ENCODE measurements at places on chromosomes 6 and 20.

DNA sequence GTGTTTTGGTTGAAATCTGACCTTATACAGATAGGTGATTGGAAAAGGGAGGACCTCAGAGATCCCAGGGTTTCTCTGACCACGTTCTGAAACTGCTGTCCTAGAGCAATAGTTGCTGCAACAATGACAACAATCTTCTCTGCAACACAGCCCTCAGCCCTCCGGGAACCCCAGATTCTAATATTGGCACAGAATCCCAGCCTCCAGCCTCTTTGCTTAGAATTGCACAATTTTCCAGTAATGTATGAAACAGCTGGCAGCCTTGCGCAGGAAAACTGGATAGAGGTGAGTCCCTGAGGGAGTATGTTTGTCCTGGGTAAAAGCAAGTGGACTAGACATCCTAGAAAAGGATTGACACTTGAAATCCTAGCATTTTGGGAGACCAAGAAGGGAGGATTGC, 30.4 kb upstream of the PNRC1 start:
- no peak for DNase-seq

GRCh38 chr6:56869346-56869745, 85.6 kb upstream of the BEND6 start:
- no peak for DNase-seq

- DNase-seq: peak; percentile 31
Measured at GRCh38 chr6:28742668-28743270, 181.0 kb downstream of the TRIM27 start.

GRCh38 chr20:44288252-44288651, 22.8 kb downstream of the FITM2 start:
- DNase-seq: no peak

- no peak for DNase-seq
Measured at GRCh38 chr20:33233129-33233774, 2.5 kb upstream of the BPIFA1 start.

DNA sequence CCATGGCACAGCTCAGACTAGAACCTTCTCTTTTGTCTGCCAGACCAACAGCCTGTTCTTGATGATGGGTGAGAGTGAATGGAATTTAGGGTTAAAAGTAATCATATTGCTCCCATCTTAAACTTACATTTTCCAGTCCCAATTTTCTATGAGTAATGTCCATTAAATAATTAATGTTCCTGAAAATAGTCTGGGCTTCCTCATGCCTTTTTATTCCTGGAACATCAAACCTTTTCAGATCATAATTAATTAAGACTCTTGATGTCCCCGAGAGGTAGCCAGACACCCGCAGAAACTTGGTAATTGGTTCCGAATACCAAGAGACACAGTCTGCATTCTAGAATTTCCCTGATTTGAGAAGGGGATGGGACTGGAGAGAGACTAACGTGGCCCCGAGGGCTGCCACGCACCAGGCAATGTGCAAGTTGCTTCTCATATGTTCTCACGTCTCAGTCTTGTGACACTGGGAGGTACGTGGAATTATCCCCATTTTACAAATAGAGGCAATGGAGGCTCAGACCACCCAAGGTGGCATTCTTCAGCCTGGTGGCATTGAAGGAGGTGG, 78.6 kb upstream of the TOX2 start:
- DNase-seq: no peak

GRCh38 chr6:13242178-13242577, 86.2 kb downstream of the TBC1D7 start:
- no peak for DNase-seq

GRCh38 chr6:45115696-45116095, 212.4 kb upstream of the RUNX2 start:
- no peak for DNase-seq

DNA sequence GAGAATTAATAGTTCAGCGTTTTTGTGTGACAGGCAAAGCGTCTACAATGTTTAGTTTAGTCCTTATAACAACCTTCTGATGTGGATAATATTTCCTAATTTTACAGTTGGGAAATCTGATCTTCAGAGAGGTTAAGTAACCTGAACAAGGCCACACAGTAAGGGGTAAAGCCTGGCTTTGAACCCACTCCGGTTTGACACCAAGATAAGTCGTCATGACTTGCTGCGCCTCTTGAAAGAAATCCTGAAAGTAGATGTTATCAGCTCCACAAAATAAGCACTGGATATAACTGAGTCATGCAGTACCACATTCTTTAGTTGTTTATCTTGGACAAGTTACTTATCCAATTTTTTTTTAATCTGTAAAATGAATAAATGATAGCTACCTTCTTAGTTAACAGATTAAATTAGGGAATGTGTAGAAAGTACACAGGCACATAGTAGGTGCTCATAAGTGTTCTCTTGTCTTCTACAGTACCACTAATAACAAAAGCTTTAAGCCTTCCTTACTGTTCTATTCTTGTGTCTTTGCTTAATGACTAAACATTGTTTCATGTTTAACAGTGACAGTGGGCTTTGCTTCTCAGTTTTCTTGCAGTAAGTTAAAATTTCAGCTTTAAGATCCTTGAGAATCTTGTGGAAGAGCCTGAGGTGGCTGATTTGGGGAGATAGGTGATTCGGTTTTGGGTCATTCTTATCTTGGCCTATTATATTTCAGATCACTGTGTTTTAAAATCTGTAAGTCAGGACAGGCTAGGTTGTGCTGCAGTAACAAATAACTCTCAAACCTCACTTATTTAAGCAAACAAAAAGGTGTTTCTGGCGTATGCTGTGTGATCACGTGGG, 2.1 kb downstream of the HIVEP1 start:
- no peak for DNase-seq

DNA sequence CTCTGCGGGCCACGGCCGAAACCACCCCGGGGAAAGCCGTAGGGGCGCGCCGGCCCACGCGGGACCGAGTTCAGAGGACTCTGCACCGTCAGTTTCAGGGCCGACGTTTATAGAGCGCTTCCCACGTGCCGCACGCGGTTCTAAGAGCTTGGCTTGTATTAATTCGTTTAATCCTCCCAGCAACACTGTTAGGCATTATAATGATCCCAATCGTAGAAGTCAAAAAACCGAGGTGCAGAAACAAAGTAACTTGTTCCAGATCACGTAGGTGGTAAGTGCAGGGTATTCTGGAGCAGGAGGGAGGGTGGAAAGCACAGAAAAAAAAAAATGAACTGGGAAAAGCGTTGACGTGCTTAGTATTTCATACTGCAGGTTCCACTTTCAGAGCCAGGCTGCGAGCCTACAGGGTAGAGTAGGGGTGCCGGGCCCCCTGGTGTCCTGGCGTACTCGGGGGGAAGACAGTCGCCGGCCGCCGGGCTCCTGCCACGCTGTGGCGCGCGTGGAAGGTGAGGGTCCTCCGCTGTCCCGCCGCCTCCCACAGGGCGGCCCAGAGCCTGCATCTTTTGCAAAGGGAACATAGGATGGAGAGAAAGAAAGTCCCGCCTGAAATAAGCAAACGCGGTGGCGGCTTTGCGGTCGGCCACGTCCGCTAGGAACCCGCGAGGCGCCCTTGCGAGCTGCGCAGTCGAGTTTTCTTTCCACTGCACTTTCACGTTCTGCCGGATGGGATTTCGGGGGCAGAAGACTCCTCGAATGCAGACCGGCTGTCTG, 10.2 kb upstream of the FOXF2 start:
- DNase-seq: no peak

DNA sequence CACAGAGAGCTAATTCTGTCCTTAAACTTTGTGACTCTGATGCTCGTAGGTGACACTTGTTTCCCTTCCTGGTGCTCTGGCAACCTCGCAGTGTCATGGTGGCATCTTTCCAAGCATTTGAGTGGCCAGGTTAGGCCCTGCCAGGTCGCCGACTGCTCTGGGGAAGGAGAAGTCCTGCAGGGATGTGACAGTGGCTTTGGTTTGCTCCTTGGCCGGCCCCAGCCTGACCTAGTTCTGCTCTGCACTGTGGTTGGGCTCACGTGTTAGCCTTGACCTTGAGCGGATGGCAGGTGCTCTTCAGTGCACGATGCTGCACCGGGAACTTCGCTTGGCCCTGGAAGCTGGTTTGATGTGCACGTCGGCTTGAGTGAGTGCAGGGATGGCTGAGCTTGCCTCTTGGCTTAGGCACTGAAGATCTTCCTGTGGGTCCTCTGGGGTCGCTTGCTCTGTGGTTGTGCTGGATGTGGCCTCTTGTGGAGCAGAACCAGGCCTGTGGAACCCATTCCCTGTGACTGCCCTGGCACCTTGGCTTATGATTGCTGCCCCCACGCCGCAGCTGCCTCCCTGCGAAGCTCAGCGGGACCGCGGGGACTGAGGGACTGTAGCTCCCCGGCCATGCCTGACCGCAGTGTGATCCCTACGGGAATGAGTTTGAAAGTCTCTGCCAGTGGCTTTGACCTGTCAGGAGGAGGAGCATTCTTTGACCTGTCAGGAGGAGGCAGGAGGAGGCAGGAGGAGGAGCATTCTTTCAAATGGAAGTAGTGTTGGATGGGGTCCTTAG, 8.7 kb downstream of the OSBPL2 start:
- DNase-seq: no peak

DNA sequence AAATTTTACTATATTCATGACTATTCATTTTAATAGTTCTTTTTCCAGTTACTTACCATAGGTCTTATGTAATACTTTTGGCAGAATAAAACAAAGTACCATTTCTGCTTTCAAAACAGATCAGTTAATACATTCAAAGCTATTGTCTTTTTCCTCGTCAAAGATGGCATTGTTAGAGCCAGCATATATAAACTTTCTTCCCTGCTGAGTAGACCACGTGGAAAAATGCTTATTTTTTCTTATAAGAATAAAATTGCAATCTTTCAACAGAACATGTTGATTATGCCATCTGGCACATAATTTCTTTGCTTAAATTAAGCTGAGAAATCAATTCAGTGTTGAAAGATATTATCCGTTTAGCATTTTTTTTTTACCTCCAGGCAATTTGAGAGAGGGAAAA, 34.9 kb upstream of the EXOC2 start:
- DNase-seq: no peak

DNA sequence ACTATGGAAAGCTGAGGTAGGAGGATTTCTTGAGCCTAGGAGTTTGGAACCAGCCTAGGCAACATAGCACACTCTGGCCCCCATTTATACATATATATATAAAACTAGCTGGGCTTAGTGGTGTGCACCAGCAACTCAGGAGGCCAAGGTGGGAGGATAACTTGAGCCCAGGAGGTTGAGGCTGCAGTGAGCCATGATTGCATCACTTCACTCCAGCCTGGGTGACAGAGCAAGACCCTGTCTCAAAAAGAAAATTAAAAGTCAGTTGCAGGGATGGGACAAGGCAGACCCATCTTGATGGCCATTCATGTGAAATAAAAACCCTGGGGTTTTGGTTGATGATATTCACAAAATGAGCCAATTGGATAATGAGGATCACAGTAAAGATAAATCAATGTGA, 6.6 kb upstream of the GTF2H4 start:
- no peak for DNase-seq

- DNase-seq: no peak
Measured at GRCh38 chr6:110392727-110393126, 22.6 kb downstream of the DDO start.

DNA sequence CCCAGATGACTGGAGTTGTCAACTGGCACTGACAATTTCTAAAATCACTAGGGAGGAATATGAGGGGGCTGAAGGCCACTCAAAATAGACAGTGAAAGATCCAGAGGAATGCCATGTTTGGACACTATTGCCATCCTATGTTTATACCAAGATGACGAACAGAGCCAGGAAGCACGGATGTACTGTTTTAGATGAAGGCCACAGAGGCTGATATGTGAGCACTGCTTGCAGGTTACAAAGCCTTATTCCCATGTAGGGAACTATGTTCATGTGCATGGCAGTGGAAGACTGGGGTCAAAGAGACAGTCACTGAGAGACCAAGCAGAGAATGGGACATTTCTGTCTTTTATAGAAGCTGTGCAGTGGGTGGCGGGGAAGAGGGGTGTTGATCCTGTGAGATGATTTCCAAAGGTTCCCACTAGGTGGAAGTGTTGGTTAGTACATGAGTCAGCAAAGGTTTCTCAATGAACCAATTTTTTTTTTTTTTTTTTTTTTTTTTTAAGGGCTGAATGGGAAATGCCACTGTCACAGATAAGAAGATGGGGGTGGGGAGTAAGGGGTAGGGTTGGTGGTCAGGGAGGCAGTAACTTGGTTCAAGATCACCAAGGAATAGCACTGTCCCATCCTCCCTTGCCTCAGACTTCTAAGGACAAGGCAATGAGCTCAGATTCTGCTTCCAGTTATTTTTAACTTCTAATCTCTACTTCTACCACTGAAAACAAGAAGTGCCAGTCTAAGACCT, 46.7 kb upstream of the MOCS1 start:
- DNase-seq: no peak

All from stimulated activated CD8-positive, alpha-beta memory T cell treated with anti-CD3 and anti-CD28 coated beads, Interleukin-2, amount 100 ng/mL, for 48 hours (primary cell).